GM12892 (cell line): ENCODE measurements at places on chromosomes 5 and 9.

DNA sequence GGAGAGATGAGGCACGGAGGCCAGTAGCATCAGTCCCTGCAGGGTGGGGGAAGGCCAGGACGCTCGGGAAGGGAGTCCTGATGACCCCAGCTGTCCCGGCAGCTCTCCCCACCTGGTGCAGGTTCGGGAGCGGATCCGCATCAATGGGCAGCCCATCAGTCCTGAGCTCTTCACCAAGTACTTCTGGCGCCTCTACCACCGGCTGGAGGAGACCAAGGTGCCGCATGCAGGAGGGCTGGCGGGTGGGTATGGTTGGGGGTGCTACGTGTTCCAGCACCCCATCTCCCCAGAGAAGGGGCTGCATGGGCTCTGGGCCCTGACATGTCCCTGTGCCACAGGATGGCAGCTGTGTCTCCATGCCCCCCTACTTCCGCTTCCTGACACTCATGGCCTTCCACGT lies 4.2 kb downstream of the FPGS start:
- no peak for DNase-seq

- DNase-seq: no peak
Measured at GRCh38 chr5:12114075-12114474, 209.8 kb upstream of the CTNND2 start.

DNA sequence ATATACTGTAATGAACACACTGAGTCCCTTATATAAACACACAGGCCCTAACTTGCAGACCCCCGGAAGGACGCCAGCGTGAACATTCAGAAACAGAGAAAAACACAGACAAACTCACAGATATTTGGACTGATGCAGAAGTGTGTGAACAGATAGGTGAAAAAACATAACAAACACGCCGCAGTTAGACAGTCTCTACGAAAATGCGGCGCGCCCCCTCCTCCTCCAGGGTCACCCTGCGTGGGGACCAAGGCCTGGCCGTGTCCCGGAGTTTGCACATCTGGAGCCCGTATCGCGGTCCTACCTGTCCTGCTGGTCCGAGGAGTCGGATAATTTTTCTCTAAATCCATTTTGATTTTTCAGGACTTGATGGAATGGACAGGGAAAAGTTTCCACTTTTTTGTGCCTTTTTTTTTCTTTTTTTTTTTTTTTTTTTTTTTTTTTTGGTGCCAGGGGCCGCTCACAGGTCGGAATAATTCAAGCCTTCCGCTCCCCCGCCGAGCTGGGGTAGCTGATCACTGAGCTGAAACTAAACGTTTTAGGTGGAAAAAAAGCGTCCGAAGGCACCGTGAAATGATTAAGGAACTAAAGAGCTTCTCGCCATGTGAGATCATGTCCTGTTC lies at the start of gene PAX5:
TSS of gene PAX5 (minus strand) at position 587 of the 623 bp plus-strand sequence. CDS start at position 350, 237 bp downstream.
- no peak for DNase-seq

- no peak for DNase-seq
Measured at GRCh38 chr5:16976625-16977008, 40.5 kb upstream of the MYO10 start.

- no peak for DNase-seq
Measured at GRCh38 chr5:14429101-14430050, 152.2 kb upstream of the OTULINL start.

GRCh38 chr5:117299224-117299935 lies 724.8 kb upstream of the SEMA6A start:
- DNase-seq: no peak

DNA sequence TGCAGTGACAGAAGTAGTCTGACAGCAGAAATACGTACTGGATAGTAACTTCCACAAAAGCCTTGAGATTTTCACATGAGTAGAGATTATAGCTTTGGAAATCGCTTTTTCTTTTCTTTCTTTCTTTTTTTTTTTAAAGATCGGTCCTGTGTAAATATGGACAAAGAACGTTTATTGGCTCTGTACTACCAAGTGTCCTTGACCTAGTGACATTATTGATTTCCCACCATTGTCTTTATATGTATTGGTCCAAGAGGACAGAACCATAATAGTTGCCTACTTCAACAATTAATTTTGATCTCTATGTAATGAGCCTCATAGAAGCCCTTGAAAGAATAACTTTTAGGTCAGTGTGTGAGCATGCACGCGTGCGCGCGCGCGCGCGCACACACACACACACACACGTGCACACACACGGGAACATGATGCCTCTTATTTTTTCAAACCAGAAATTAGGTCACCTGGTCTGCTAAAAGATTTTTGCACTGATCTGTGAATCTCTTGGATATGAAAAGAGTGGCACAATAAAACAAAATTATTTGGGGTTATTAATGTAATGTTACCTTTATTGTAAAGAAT lies 516.8 kb downstream of the PSAT1 start:
- no peak for DNase-seq

GRCh38 chr9:112080831-112081542 lies 94.1 kb downstream of the SUSD1 start:
- DNase-seq: no peak

DNA sequence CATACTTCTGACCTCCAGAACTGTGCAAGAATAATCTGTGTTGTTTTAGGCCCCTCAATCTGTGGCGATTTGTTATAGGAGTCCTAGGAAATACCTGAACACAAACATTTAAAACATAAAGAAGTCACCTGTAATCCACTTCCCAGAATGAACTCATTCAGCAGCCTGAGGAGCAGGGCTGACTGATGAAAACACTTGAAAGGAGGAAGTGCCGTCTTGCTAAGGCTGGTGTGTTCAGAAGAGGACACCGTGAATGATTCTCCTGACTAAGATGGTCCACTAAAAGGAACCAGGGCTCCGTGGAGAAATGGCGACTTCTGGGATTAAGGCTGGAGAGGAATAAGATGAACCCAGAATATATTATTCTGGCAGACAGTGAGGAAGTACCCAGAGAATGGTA lies 18.7 kb upstream of the MARCHF6 start:
- no peak for DNase-seq

- no peak for DNase-seq
Measured at GRCh38 chr5:140093866-140094265, 20.0 kb upstream of the PURA start.

- DNase-seq: no peak
Measured at GRCh38 chr9:96172797-96173196, 129.2 kb downstream of the HSD17B3 start.

DNA sequence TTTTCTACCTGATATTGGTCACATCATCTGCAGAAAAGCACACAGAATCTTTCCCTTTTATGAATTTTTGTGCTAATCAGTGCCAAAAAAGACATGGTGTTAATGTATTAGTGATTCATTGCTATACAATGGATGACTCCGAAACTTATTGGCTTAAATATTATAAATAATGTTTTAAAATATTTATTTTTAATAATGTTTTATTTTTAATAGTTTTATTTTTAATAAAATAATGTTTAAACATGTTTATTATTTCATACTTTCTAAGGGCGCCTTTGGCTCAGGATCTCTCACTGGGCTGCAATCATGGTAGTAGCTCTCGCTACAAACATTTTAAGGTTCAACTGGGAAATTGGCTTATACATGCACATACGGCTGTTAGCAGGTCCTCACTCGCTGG lies 65.7 kb downstream of the CDH12 start:
- no peak for DNase-seq

DNA sequence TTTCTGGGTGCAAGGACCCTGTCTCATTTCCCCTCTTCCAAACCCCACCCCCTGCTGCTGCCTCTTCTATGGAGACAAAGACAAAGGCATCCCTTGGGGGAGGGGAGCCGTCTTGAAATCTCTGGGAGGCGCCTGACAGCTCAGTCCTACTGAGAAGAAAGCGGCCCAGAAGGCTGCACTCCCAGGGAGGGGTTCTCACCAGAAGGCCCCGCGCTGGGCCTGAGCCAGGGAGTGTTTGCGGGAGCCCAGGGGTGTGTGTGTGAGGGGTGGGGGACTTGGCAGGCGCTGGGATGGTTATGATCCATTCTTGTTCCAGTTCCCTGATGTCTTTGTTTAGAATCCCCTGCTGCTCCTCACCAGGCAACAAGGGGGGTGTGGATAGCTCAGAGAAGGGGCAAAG lies 45.7 kb upstream of the ALDH1B1 start:
- DNase-seq: no peak
